ENCODE measurements at places on chromosomes 2 and 18.
A peak's percentile ranks its signal among the peaks of the same experiment; 100 is the strongest.

DNA sequence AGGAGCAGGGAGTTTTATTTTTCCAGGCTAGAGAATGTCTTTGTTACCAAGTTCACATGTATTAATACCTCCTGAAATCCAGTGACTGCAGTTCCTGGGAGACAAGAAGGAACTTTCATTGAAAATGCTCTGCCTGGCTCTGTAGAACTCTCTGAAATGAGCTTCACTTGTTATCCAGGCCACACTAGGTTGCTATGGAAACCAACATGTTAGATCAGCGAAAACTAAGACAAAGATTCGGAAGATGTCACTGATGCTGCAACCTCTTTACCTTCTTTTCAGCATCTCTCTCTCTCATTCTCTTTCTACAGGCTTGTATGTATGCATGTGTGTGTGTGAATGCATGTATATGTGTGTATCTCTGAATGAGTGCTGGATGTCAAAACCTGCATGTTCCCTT lies 218.5 kb downstream of the TRIB2 start:
- no peak for DNase-seq

GRCh38 chr2:152322222-152322621 lies 12.8 kb upstream of the FMNL2 start:
- no peak for DNase-seq

- DNase-seq = no peak
Measured at GRCh38 chr2:228102949-228103348, 78.5 kb downstream of the SPHKAP start.

DNA sequence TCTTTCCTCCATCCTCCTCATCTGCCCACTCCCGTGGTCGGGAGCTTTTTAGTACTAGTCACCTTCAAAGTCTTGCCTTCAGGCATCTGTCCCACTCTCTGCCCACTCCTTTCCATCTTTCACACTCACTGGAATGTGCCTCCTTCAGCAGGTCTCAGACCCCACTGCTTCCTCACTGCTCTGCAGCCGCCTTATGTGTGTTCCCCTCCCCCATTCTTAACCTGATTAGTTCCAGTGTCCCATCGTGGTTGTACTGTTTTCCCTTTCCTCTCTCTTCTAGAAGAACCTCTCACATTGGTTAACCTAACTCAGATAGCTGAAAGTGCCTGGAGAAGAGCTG lies 3.0 kb downstream of the ARMC9 start:
- DNase-seq = no peak

DNA sequence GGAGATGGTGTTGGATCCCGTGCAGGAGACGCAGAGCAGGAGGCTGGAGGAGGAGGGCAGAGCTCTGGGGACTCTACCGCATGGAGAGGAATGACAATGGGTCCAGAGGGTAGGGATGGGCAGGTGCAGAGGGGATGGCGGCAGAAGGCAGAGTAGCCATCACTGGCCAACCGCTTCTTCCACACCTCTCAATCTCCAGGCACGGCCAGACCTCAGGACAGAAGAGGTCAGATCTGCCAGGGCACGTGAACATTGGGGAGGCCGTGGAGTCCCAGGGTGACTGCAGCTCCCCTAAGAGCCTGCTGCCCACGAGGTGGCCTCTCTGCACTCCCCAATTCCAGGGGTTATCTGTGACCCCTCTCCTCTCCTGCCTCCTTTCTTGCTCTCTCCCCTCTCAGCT lies 162.7 kb upstream of the HDAC4 start:
- no peak for DNase-seq

DNA sequence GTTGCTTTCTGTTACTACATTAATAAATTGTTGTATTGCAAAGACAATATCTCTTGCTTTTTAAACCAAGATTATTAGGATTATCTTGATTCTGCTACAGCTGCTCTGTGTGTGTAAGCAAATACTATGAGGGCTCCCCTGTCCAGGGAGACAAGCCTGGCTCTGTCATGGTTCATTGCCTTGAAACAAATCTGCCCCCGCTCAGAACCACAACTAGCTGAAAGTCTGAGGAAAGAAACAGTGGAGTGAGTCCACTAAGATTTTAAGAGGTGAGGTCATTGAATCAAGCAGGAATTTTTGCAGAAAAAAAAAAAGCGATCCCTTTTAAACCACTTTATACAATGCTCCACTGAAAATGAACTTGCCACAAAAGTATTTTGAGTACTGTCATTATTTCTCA lies 30.8 kb upstream of the LRRTM4 start:
- no peak for DNase-seq

- no peak for DNase-seq
Measured at GRCh38 chr2:47008381-47009252, 93.0 kb upstream of the MCFD2 start.

GRCh38 chr2:38187541-38188011 lies 111.6 kb upstream of the CYP1B1 start:
- DNase-seq = no peak

DNA sequence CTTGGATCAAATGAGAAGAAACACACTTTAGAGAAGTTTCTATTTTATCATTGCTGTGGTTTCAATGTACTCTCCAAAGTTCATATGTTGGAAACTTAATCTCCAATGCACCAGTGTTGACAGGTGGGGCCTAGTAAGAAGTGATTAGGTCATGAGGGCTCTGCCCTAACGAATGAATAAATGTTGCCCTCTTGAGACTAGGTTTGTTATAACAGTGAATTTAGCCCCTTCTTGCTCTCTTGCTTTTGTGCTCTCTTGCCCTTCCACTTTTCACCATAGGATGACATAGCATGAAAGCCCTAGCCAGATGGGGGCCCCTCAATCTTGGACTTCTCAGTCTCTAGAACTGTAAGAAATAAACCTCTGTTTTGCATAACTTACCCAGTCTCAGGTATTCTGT lies 664.8 kb downstream of the DCC start:
- DNase-seq = no peak

DNA sequence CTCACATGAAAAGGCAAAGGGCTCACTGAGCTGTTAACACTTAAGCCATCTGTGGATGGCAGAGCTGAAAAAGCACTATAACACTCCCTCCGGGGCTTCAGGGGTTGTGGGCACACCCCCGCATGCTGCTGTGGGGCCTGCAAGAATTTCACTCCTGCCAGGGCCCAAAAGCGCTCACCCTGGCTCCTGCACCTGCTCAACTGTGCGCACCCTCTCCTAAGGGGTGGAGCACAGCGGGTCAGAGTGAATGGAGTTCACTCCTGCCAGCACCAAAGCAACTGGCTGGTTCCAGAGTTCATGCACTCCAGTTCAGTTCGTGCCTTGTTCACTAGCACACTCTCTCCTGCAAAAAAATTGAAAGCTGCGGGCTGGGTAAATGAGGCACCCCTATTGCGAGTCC lies 814.2 kb upstream of the SLC39A10 start:
- no peak for DNase-seq

GRCh38 chr2:238591732-238592131 lies 165.0 kb downstream of the ASB1 start:
- peak; percentile 5 for DNase-seq

- no peak for DNase-seq
Measured at GRCh38 chr2:141331127-141331526, 799.7 kb downstream of the LRP1B start.

DNA sequence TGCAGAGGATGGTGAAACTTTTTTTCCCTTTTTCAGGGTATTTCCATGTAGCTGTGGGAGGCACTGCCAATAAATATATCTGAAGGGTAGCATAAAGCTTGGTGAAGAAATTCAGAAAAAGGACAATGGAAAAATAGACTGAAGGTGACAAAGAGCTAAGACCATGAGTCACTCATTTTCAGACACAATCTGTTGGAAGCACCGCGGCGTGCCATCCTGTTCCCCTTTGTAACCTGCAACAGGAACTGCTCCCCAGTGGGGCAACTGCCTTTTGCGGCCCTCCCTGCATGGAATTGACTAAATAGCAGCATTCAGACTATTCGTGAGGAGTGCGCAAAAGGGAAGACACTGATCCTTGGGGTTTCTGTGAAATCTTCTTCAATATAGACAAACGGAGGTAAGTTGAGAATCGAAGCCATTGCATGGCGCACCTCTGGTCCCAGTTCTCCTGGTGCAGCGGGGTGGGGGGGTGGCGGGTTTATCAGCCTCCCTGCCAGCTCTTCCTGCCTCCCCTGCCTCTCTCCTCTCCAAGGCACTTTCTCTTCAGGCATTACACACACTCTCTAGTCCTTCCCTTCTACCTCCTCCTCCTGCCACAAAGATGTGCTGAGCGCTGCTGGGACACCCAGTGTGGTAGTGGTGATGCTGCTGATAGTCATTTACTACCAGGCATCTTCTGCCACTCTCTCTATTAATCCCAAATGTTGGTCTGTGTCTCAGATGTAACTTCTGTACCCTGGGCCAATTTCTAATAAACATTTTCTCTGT lies 126.2 kb upstream of the TMEM200C start:
- no peak for DNase-seq

GRCh38 chr2:177466337-177467195 lies 74.0 kb downstream of the AGPS start:
- DNase-seq = no peak

- no peak for DNase-seq
Measured at GRCh38 chr2:147927053-147927588, 82.3 kb downstream of the ACVR2A start.

- DNase-seq = no peak
Measured at GRCh38 chr2:200222791-200223190, 83.7 kb upstream of the SPATS2L start.

GRCh38 chr18:47577520-47577919 lies 326.1 kb upstream of the SKOR2 start:
- no peak for DNase-seq

GRCh38 chr2:212537726-212538304 lies 787 bp downstream of the ERBB4 start:
- no peak for DNase-seq

GRCh38 chr18:27008575-27008974 lies 143.1 kb upstream of the AQP4 start:
- no peak for DNase-seq

DNA sequence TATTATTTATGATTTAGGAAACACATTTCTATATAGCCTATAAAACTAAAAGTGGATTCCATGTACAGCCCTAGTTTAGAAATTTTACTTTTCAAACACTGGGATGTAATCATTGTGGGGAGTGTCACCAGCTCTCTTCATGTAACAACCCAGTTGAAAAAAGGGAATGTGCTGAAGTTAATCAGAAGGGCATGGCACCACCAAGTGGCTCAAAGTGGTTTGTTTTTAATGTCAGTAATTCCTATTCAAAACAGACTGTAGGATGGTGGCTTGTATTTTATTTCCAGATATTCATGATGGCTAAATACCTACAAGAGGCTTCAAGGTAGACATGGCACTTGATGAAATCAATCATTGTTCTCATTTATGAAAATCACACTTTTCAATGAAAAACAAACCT lies 58.1 kb upstream of the TMEM182 start:
- DNase-seq = peak; percentile 8

DNA sequence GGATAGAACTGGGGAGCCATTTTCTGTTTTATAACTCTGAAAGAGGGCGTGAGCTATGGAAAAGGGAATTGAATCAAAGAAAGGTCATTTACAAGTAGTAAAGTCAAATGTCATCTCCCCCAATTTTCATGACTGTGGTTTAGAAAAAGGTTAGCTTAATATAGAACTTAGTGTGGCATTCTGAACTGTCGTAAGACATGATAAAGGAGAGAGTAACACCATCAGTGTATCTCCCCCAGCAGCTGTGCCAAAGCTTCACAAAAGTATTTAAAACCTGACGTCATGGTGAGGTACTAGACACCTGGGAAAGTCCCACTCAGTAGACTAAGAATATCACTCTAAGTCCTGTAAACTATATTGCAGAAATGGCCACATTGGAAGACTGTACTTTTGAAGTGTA lies 5.8 kb upstream of the IKZF2 start:
- no peak for DNase-seq

DNA sequence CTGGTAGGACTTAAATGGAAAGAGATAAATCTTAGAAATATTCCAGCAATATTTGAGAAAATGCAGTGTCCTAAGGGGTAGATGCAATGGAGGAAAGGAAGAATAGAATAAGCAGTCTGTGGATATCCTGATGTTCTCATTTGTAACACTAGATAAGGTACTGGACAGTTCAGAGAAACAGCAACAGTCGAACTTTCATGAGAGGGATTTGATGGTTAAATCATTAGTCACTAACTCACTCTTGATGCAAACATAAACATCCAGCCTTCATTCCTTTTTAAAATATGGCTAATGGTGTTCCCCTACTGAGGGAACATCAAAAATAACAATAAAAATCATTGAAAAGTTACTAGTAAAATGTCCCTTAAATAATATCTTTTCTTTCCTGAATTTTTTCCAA lies 211.4 kb upstream of the SLC39A10 start:
- DNase-seq = no peak

GRCh38 chr2:25491966-25492532 lies 150.3 kb upstream of the DNMT3A start:
- DNase-seq = no peak

DNA sequence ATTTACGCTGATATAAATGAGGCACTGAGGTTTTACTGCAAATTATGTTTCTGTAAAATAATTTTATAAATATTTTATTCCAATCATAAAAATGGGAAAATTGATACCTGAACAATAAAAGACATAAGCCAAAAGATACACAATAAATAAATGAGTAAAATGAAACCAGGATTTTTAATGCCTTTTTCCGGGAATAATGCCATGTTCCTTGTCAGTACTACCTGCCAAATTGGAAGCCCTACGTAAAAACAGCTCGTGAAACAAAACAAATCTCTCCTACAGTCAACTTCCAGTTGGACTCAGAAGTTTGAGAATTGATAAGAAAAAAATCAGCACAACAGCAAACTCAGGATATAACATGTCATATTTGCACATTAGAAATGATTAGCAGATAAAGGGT lies 18.0 kb downstream of the GALNT3 start:
- no peak for DNase-seq

DNA sequence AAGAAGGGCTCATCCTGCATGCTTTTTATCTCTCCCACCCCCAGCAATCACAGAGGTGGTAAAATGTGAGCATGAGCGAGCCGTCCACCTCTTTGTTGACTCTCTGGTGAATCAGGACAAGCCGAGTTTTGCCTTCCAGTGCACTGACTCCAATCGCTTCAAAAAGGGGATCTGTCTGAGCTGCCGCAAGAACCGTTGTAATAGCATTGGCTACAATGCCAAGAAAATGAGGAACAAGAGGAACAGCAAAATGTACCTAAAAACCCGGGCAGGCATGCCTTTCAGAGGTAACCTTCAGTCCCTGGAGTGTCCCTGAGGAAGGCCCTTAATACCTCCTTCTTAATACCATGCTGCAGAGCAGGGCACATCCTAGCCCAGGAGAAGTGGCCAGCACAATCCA lies 19.5 kb downstream of the LIPG start:
- no peak for DNase-seq

DNA sequence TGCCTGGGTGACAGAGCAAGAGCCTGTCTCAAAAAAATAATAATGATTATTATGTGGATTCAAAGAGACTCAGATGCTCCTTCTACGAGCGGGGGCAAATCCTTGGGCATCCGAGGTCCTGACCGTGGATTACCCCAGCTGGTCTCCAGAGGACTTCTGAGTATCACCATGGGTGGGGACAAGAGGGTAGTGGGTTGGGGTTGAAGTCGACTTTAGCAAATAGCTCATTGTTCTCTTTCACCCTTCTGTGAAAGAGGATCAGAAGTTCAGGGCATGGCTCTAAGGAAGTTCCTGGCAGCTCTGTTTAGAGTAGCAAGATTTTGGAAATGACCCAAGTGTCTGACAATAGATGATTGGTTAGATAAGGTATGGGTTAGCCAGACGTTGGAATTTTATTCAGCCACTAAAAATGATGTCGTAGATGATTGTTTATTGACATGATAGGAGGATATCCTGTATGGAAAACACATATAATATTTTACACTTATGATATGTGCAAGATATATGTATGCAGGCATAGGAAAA lies 59.0 kb upstream of the SPRED2 start:
- DNase-seq = no peak

Data from hematopoietic multipotent progenitor cell treated with erythropoietin and hydrocortisone succinate and interleukin-3 and kit ligand, for 15 days (in vitro differentiated cells).